ENCODE measurements at places on chromosomes 6 and 20.

DNA sequence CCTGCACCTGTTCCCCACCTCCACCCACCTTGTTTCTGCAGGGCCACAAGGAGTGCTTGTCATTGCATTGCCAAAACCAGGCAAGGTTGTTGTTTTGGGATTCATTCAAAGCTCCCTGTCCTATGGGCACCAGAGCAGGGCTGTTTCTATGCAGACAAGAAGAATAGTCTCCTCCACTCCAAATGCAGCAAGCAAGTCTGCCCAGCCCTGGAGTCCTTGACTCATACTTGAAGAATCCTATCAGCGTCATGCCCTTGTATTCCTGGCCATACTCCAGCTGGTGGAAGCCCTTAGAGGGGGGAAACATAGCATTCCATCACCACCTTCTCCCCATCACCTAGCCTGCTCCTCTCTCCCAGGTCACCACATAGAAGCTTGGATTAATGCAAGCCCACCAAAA, 145.3 kb upstream of the ECI2 start:
- DNase-seq = peak; percentile 50

DNA sequence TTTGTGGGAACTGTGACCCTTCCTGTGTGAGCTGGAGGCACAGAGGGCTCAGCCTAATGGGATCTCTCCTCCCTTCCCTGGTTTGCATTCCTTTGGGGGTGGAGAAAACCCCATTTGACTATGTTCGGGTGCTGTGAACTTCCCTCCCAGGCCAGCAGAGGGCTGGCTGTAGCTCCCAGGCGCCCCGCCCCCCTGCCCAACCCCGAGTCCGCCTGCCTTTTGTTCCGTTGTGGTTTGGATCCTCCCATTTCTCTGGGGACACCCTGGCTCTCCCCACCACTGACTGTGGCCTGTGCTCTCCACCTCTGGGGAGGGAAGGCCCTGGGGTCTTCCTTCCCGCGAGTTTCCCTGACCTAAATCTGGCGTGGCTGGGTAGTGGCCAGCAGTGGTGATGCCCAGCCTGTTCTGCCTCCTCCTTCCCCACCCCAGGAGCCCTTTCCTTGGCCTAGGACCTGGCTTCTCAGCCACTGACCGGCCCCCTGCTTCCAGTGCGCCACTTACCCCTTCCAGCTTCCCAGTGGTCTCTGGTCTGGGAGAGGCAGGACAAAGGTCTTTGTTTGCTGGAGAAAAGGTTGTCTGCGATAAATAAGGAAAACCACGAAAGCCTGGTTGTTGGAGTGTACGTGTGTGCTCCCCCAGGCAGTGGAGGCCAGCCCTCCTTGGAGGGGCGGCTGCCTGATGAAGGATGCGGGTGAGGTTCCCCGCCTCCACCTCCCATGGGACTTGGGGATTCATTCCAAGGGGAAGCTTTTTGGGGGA, 4.9 kb downstream of the VEGFA start:
- DNase-seq = peak; percentile 96

DNA sequence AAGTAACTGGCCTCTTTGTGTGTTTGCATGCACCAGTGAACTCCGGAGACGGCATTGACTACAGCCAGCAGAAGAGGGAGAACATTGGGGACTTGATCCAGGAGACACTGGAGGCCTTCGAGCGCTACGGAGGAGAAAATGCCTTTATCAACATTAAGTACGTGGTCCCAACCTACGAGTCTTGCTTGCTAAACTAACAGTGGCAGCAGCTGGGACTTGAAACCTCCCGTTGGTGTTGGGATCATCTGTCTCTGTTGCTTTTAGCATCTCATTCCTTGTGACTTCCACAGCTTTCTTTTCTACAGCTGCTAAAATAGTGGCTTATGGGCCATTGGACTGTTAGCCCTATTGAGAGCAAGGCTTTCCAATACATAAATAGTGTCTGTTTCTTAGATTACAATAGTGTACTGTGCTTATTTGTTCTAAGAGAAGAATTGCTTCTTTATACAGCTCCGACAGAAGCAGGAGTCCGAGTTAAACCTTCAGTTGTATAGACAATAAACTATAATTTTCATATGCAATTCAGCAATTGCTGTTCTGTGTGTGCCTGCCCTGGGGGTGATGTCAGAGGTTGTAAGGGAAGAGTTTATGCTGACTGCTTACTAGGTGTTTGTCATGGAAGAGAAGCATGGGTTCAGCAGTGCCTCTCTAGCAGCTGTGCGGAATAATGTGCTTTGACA, 99.6 kb upstream of the QKI start:
- DNase-seq = no peak

- DNase-seq = no peak
These were observed 971.8 kb upstream of the ADGRB3 start for GRCh38 chr6:67663105-67663895.

DNA sequence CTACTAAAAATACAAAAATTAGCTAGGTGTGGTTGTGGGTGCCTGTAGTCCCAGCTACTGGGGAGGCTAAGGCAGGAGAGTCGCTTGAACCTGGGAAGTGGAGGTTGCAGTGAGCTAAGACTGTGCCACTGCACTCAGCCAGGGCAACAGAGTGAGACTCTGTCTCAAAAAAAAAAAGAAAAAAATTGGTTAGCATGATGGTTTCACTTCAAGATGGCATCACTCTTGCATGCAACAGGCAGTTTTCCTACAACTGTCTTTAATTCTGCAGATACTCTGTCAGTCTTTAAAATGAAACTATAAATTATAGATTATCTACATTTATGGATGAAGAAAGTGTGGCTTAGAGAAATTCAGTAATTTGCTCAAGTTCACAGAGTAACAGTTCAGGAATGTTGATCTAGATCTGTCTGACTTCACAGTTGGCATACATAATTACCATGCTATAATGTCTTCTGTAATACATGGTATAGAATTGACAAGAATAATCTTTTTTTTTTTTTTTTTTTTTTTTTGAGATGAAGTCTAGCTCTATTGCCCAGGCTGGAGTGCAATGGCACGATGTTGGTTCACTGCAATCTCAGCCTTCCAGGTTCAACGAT, 27.0 kb downstream of the ITCH start:
- no peak for DNase-seq

- DNase-seq = no peak
These were observed 29.7 kb downstream of the SLC12A5 start for GRCh38 chr20:46058599-46059281.

DNA sequence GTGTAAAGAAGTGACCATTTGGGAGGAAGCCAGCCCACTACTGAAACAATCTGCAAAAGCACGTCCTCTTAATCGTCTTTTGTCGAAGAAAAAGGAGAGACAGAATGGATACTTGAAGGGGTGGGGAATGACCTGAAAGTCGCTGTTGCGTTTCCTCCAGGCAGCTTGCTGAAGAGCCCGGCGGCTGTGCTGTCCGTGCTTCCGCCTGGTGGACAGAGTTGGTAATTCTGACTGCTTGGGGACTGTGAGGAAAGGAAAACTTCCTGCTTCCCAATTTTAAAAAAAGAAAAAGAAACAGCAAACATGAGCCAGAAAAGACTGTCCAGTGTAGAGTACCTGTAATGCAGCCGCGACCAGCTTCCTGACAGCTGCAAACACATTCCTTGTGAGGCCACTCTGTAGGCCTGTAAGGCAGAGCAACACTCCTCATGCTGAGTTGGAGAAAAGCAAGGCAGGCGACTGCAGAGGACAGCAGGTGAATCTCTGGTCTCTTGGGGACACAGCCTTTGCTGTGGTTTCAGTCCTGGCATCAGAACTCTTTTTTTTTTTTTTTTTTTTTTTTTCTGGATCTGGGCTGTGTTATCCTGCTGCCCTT, 251.1 kb upstream of the TBX18 start:
- peak; percentile 29 for DNase-seq

DNA sequence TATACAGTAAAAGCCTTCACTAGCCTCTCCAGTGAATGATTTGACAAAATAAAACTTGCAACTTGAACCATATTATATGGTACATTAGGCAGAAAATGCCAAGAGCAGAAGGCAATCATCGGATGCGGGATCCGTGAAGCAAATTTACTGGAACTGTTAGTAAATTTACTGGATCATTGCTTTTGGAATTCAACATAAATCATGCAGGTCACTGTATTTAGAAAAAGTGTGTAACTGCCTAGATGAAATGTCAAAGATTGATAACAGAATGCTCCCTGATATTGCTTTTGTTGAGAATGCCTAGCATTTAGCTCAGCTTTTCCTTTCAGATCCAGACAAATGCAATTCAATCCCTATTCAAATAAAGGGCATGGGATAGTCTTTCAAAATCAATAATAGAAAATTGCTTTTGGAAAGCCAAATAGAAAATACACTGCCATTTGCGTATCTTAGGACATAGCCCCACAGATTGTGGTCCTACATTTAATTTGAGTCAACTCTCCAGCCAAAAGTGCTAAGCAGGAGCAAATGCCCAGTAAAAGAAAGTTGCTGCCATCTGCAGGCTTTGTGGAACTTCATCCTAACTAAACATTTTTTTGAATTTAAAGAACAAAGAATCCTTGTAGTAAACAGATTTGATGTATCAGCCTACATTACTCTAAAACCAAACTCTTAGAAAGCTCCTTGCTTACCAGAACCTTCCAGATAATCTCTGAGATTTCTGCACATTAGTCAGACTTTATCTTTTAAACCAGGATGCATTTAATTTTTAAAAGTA, 109.5 kb upstream of the HSF2 start:
- DNase-seq = no peak

- no peak for DNase-seq
These were observed 42.4 kb upstream of the GNRH2 start for GRCh38 chr20:3000852-3001523.

GRCh38 chr20:4434681-4435080, 287.0 kb upstream of the PRND start:
- no peak for DNase-seq

- DNase-seq = no peak
These were observed 80.5 kb upstream of the NAA20 start for GRCh38 chr20:19936466-19937200.

DNA sequence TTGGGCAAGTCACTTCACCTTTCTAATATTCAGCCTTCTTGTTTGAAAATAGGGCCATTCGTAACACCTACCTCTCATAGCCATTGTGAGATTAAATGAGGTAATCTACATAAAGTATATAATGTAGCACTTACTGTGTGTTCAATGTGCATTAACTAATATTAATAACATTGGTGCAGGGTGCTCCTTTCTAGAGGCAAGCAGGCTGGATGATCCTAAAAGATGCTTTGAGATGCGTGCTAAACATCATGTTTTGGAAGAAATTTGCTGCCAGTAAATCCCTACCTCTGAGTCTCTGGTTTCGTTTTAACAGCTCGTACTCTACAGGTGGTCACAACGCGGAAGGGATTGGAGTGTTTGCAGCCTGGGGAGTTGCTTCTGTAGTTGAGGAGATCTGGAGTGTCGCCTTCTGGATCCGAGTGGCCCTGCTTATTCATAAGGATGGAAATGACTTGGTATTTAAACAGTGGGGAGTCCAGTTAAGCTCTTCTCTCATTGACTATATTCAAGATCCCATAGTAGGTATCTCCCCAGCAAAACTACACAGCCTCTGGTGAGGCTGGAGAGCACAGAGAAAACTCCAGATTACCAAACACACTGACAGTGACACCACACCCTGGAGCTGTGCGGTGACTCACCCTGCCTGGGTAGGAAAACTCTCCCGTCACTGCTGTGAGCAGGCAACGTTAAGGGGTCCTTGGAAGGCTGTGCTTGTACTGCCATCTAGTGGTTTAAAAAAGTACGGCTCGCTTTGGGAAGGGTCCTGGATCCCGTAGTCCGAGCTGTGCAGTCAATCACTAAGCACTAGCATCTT, 107.9 kb downstream of the MAP3K7 start:
- peak; percentile 77 for DNase-seq

- no peak for DNase-seq
These were observed 98.3 kb downstream of the ELOVL5 start for GRCh38 chr6:53250176-53251032.

- no peak for DNase-seq
These were observed 222.6 kb downstream of the ZMYND8 start for GRCh38 chr20:47133809-47134456.

- no peak for DNase-seq
These were observed 450.1 kb downstream of the BMP2 start for GRCh38 chr20:7217606-7218005.

GRCh38 chr20:9059931-9060330, 9.0 kb upstream of the PLCB4 start:
- no peak for DNase-seq

- DNase-seq = no peak
These were observed 666.0 kb downstream of the PHF3 start for GRCh38 chr6:64301307-64302236.

DNA sequence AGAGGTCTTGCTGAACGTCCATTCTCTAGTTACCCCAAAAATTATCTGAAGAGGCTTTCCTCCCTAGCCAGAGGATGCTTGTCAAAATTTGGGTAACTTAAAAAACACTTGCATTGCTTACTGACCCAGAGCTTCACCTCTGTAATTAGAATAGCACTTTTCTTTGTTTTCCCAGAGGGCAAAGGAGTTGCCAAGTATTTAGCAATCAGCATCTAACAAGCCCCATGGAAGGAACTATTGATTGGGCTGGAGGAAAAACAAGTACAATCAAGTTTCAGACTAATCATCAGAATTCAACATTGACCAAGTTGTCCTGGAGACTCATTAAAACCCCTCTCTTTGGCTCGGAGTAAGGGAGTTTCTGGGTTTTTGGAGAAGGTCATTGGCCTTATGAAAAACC, 226.4 kb downstream of the TBC1D7 start:
- no peak for DNase-seq

DNA sequence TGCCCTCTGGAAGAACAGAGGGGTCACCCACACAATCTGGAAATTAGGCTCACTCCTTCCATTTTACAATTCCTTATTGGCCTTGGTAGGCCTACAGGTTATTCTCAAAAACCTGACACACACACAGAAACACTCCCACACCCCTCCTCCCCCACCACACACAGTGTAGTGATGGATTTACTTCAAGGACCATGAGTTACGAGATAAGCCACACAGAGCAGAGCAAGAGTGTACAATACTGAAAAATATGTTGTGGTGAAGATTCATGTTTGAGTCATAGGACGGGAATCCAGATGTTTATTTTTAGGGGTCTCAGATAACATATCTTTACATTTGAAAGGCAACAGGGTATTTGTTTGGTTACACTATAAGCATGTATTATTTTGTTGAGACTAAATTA, 291.9 kb downstream of the PLCB1 start:
- no peak for DNase-seq

GRCh38 chr20:63754008-63754407, 14.4 kb downstream of the SLC2A4RG start:
- DNase-seq = no peak

GRCh38 chr6:20117474-20117873, 94.8 kb downstream of the MBOAT1 start:
- no peak for DNase-seq

GRCh38 chr20:20731000-20731944, 18.8 kb upstream of the RALGAPA2 start:
- DNase-seq = no peak

All from 8988T (cell line).